ENCODE measurements at places on chromosomes 16 and 17. TPM values are rescaled to one million over a fixed set of nuclear protein-coding genes. Genes with fewer than 3 reads are reported as not detected.

Gene RNF43
- not detected for total RNA-seq

Gene PERCC1
- total RNA-seq, result not detected

Gene GSG1L
- total RNA-seq, result 0.17 TPM

Gene G6PC1
- total RNA-seq, result not detected

Gene TERB1
- not detected for total RNA-seq

Gene TMEM238L
- total RNA-seq, result not detected

Gene KRT28
- total RNA-seq, result not detected

Gene FBXO39
- total RNA-seq, result 0.30 TPM

Gene ITGAX
- 1.8 TPM for total RNA-seq

Gene CFAP97D1
- not detected for total RNA-seq

Gene SUPT6H
- total RNA-seq, result 67.0 TPM

Gene NCBP3
- 10.9 TPM for total RNA-seq

Gene HIC1
- 9.7 TPM for total RNA-seq

Gene ACE
- 2.0 TPM for total RNA-seq

GRCh38 chr16:48366165-48367093, 18.8 kb downstream of the SIAH1 start:
- DNase-seq, result no peak

DNA sequence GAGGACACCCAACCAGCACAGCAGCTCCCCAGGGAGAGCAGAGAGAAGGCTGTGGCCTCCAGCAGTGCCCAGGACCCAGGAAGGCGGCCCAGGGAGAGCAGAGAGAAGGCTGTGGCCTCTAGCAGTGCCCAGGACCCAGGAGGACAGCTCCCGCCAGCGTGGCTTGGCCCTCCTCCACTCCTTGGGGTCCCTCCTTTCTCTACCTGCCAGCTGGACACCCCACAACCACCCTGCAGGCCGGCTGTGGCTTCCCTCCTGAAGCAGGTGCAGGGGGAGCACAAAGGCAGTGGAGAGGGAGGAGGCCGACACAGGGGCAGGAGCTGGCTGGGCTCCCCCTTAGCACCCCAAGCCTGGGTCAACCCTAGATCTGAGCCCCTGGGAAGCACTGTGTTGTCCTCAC, 54.1 kb upstream of the FASN start:
- DNase-seq, result no peak

- DNase-seq, result no peak
Measured at GRCh38 chr17:51640108-51640622, 379.8 kb downstream of the UTP18 start.

- no peak for DNase-seq
Measured at GRCh38 chr17:10019941-10020451, 114.9 kb upstream of the RCVRN start.

GRCh38 chr16:69243479-69243878, 56.5 kb downstream of the SNTB2 start:
- no peak for DNase-seq

DNA sequence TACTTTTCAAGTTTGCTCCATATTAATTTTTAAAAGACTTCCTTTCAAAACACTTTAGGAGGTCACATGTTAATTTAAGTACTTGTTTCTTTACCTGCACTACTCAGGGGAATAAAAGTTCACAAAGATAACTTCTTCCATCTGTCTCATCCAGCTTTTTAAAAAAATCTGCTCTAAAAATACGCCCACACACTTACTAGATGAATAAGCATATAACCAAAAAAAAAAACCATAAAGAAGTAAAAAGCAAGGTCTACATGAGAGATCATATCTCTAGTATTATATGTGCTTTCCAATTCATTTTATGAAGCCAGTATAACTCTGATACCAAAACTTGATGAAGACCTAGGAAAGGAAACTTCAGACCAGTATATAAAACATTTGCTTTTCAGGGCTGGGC, 17.2 kb downstream of the SKAP1 start:
- DNase-seq, result no peak

DNA sequence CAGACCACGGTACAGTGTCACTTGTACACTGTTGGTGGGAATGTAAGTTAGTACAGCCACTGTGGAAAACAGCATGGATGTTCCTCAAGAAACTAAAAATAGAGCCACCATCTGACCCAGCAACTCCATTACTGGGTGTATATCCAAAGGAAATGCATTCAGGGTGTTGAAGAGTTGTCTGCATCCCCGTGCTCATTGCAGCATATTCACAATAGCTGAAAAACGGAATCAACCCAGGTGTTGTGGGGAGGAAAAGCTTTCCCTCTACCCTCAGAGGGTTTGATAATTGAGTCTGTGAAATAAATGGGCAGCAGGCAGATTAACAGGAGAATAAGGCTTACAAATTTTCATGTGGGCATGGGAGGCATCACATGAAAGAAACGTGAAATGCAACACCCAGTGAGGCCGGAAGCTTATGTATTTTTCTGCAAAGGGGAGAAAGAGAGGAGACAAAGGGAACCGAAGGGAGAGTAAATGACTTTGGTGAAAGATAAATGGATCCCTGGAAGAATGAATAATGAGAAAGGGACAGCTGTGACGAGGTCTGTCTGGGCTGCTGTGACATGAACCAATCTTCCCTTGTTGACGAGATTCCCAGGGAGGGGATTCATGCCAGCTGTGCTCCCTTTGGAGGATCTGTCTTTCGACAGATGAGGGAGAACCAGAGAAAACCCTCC, 106.2 kb downstream of the KCNJ12 start:
- no peak for DNase-seq

DNA sequence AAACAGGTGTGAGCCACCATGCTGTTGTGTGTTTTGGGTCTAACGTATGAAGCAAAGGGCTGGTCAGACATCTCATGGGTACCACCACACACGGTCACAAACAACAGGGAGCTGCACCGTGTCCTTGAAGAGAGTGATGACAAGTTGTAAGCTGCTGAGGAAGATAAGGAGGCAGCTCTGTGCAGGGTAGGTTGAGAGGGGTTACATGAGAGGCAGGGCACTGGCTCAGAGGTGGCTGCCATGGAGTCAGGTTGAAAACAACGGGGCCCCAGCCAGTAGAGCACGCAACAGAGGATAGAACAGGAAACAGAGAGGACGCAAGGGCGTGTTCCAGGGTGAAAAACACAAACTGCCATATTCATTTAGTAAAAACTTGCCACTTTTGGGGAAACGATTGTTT, 52.2 kb downstream of the TRARG1 start:
- no peak for DNase-seq

DNA sequence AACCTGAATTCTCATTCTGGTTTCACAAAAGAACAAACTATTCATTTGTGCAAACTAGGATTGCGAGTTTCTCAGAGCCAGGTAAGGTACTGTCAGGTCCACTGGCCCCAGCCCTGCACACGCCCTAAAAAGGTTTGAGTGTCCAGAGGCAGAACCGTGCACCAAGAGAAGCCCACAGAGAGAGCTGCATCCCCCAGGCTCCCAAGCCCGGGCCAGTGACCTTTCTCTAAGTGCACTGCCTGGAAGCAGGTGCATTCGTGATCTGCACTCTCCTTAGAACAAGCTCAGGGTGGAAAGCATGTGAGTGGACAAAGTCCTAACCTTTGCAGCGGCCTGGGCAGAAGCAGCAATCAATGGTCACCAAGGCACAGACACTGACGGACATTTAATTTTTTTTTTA, 26.8 kb downstream of the MEAK7 start:
- no peak for DNase-seq

- no peak for DNase-seq
Measured at GRCh38 chr16:23950898-23951297, 115.1 kb downstream of the PRKCB start.

GRCh38 chr17:77487677-77488530, 347.1 kb downstream of the SEC14L1 start:
- DNase-seq, result no peak

- no peak for DNase-seq
Measured at GRCh38 chr16:57026778-57027062, 37.4 kb downstream of the NLRC5 start.

DNA sequence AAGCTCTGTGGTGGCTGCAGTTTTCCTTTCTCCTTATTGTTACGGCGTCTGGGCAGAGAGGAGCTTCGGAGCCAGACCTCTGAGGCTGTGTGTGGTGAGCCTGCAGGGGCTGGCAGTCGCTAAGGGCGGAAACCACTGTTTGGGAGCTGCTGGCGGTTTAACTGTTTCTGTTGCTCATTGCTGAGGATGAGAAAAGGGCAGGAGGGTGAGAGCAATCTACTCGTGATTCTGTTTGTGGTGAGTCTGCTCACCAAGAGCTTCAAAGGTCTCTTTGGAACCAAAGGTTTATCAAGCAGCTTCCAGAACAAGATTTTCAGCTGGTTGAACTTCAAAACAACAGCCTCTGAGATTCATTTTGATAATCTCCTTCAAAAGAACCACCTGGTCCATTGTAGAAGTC, 143.9 kb downstream of the ANKFN1 start:
- no peak for DNase-seq

GRCh38 chr16:71933913-71934695, 38.8 kb downstream of the IST1 start:
- no peak for DNase-seq

DNA sequence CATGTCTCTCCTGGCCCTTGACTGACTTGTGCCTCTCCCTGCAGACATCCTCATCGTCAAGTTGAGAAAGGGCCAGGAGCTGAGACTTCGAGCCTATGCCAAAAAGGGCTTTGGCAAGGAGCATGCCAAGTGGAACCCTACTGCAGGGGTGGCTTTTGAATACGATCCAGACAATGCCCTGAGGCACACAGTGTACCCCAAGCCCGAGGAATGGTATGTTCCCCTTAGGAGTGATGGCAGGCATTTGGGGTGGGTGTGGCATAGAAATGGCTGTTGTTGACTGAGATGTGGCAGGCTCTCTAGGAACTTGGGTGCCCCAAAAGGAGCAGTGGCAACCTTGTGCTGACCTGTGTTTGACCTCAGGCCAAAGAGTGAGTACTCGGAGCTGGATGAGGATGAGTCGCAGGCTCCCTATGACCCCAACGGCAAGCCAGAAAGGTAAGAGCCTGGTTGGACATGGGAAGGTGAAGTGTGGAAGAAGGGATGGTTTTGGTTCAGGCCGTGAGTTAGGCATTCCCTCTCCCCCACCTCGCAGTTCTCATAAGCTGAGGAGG, 7.5 kb downstream of the POLR2C start:
- no peak for DNase-seq

DNA sequence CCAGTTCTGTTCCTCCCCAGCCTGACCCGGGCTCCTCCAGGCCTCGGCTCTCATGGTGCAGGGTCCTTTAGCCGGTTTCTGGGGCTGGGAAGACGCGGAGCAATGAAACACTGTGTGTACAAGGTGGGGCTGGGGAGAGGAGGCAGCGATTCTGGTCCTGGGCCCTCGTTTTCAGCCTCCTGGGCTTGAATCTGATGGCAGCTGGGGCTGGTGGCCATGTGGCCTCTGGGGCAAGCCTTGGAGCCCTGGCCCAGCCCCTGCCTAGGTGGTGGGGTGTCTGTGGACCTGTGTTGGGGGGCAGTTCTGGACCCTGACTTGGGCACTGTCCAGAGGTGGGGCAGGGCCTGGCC, 4.1 kb downstream of the FOXJ1 start:
- DNase-seq, result no peak

DNA sequence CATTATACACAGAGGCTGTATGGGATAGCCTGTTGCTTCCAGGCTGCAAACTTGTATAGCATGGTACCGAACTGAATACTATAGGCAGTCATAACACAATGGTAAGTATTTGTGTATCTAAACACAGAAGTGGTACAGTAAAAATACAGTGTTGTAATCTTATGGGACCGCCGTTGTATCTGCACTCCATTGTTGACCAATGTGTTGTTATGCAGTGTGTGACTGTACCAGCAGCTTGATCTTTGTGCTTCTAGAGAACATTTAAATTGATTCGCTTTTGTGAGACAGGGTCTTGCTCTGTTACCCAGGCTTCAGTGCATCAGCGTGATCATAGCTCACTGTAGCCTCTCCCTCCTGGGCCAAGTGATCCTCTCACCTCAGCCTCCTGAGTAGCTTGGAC, 31.5 kb downstream of the WWOX start:
- no peak for DNase-seq

GRCh38 chr17:59108400-59109102, 1.9 kb upstream of the TRIM37 start:
- no peak for DNase-seq

GRCh38 chr16:72073560-72074230, 10.7 kb downstream of the HPR start:
- DNase-seq, result no peak

DNA sequence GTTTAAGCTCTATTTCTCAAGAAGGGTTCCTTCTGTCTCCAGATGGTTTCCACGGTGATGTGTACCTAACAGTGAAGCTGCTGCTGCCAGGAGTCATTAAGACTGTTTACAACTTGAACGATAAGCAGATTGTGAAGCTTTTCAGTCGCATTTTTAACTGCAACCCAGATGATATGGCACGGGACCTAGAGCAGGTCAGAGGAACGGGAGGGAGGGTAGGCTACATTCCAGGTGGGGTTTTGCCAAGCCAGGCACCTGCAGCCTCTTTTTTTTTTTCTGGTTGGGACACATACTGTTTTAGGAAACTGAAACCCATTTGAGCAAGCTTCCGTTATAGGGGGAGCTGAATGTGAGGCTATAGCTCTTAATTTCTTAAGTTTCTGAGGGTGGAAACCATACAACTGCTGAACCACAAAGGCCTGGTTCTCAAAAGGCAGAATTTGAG, 10.6 kb downstream of the LIG3 start:
- no peak for DNase-seq

DNA sequence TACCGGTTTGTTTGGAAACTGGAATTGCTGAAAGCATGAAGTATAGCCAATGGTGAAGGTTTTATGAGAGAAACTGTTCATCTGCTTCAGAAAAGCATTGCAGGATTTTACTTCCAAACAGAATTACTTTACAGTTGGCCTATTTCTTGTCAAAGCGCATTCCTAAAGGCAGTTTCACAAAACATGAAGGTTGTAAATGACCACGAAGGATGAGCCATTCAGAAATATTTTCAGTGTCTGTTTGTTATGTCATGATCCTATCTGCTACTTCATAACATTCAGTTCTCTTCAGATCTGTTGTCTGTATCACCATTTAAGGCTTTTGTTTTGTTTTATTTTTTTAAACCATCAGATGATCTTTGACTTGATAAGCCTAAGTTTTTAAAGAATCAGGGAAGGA, 45.7 kb downstream of the AATF start:
- no peak for DNase-seq

- no peak for DNase-seq
Measured at GRCh38 chr17:61323909-61324868, 75.5 kb upstream of the TBX2 start.

DNA sequence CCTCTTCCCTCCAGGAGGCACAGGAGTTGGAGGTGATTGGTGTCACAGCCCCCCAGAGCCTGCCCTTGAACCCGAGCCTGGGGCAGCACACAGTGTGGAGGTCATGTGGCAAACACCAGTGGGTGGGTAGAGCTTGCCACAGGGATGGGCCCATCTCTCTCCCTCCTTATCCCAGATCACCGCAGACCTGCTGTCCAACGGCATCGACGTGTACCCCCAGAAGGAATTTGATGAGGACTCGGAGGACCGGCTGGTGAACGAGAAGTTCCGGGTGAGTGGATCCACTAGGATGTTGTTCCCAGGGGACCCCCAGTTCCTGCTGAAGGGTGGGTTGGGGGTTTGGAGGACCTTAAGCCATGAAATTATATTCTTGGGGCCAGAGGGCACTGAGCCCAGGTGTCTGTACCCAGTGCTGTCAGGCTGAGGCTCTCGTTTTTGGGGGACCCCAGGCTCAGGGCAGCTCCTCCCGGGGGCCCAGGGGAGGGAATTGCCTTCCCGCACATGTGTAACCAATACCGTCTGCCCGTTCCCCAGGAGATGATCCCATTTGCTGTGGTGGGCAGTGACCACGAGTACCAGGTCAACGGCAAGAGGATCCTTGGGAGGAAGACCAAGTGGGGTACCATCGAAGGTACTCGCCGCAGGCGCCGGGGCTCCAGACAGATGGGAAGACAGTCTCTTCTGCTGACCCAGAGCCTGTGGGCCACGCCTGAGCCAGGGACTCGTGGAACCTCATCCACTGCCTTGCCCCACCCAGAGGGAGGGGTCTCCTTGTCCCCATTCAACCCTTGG, 351.9 kb downstream of the SEC14L1 start:
- peak; percentile 39 for DNase-seq

Measured in psoas muscle (tissue), 8 donors.